Esophagus mucosa (tissue), 1 donor: ENCODE measurements at places on chromosomes 6 and 20. TPM values are rescaled to one million over a fixed set of nuclear protein-coding genes. Genes with fewer than 3 reads are reported as not detected.

Gene PRL
- total RNA-seq = not detected

Gene OLIG3
- not detected for total RNA-seq

Gene TFAP2D
- not detected for total RNA-seq

- ATAC-seq = no peak
These were observed 12.4 kb downstream of the MTHFD1L start for GRCh38 chr6:150877928-150878327.

DNA sequence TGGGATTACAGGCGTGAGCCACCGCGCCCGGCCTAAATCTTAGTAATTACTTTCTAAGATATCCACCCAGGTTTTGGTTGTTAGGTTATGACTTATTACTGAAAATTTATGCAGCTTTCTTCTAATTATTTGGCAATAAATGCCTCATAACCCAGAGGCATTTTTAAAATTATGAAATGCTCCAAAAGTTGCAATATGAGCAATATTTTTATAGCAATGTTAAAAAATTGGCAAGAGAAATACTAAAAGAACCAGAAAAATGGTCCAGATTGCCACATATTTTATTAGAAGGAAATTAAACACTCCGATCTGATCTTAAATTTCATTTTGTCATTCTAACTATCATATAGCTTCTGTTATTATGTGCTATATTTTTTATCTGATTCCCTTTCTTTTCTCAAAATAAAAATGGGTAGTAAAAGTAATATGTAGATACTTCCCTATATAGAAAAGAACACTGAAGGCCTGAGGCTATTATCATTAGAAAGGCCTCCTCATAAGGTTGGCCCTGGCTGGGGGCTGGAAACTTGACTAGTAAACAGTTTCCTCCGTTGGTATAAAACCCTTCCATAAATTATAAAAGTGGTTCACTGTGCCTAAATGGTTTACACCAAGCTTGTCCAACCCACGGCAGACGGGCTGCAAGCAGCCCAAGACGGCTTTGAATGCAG is 22.1 kb downstream of the BLOC1S5 start:
- no peak for ATAC-seq

- ATAC-seq = no peak
These were observed 109.0 kb downstream of the RIN2 start for GRCh38 chr20:19867074-19867473.

GRCh38 chr20:1212607-1213396 is 9.5 kb downstream of the C20orf202 start:
- peak; percentile 89 for ATAC-seq
